SJSA1 (cell line): ENCODE measurements at places on chromosomes 4 and X. TPM values are rescaled to one million over a fixed set of nuclear protein-coding genes. Genes with fewer than 3 reads are reported as not detected.

GRCh38 chrX:118189000-118189399 lies 72.4 kb upstream of the KLHL13 start:
- no peaks in the 10 kb centered on the region for H3K27me3 ChIP-seq
- H3K4me1 ChIP-seq, result no peaks in the 10 kb centered on the region
- no peaks in the 10 kb centered on the region for H3K36me3 ChIP-seq

GRCh38 chr4:173403051-173403450 lies 4.1 kb upstream of the SCRG1 start:
- H3K27me3 ChIP-seq, result no peaks in the 10 kb centered on the region
- no peak overlapping the region for H3K4me3 ChIP-seq
- no peak overlapping the region for H3K27ac ChIP-seq
- no peaks in the 10 kb centered on the region for H3K36me3 ChIP-seq

DCAF4L1 gene
- not detected in 2 replicates for total RNA-seq

CXCL8 gene
- total RNA-seq, result 19.7 and 26.4 TPM in 2 replicates

GSX2 gene
- not detected in 2 replicates for total RNA-seq
